Stimulated activated CD8-positive, alpha-beta memory T cell treated with anti-CD3 and anti-CD28 coated beads, Interleukin-7, amount 100 ng/mL, for 24 hours (primary cell): ENCODE measurements at places on chromosomes 3 and 15.

DNA sequence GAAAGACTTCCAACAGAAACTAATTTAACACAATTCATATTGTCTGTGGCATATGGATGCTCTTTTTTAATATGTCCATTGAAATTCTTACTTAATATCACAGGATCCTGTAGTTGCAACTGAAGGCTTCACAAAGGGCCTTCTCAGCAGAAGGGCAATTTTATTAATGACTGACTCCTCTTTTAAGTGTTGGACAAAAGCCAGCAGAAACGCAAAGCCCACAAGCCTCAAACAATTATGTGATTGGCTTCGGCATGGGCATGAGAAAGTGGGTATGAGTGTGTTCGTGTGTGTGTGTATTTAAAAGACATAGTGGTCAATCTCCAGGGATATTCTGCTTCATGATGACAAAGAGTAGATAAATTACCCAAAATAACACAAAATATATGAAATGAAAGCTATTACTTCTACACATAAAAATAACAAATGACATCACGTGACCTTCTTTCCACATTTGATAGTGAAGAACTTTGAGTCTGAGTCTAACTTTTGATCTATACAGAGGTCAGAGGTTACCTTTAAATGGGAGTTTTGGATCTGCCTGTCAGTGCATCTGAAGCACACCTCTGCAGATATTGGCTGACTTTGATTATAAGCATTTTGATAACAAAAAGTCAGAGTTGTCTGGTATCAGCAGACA lies 496.9 kb downstream of the CADM2 start:
- DNase-seq = no peak

GRCh38 chr3:182078929-182079328 lies 367.2 kb downstream of the SOX2 start:
- DNase-seq = no peak

GRCh38 chr3:59600631-59601030 lies 550.8 kb upstream of the CFAP20DC start:
- no peak for DNase-seq

- no peak for DNase-seq
Measured at GRCh38 chr3:18669374-18669773, 244.2 kb upstream of the SATB1 start.

DNA sequence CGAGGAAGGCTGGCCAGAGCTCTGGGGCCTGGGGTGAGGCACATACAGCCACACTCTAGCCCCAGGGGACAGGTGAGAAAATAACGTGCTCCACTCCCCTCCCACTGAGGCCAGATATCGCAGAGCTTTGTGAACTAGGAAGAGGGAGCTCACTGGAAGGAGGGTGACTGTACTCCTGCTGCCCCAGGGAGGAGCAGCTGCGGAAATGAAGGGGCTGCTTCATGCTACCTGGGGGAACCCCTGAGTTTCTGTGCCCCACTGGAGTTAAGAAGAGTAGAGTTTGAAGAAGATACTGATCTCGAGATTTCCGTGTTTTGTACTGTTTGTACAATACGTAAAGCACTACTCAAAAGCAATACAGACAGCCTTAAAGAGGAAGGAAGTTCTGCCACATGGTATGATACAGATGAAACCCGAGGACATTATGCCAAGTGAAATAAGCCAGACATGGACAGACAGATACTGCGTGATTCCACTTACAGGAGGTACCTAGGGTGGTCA lies 44.6 kb downstream of the CMTM6 start:
- no peak for DNase-seq

- DNase-seq = no peak
Measured at GRCh38 chr3:107208100-107208499, 169.1 kb upstream of the CCDC54 start.

DNA sequence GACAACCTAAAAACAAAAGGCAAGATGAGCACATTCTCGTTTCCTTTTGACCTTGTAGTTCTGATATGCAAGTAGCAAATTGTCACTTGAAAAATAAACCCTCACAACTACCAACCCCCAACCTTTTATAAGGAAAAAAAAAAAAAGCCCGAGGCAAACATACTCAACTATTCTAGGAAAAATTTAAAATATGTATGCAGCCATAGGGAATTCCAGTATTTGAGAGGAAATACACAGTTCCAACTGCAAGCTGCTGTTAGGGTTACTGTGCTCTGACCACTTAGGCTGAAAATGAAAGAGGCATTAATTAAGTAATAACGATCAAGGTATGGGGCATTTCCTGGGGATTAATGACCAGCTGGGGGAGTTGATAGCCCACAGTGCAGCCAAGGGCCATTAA lies 281.9 kb upstream of the DPH6 start:
- DNase-seq = no peak
